Thoracic aorta (tissue), 2 donors: ENCODE measurements at places on chromosomes 4 and X.

DNA sequence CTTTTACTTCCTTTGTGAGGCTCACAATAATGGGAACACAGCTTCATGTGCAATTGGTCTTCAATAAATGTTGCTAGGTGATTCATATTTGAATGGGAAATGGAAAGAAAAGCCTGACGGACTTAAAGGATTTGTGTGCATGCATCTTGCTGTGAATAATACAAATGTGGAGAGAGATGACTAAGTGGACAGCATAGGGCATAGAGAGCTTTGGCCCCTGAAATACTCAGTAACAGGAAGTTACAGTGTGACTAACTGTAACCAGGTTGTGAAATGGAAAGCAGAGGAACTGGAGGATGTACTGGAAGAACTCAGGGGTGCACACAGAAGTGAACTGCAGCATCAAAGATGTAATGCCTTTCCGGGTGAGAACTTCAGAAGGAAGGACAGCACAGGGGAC is 206.7 kb downstream of the MGST2 start:
- DNase-seq: no peak

DNA sequence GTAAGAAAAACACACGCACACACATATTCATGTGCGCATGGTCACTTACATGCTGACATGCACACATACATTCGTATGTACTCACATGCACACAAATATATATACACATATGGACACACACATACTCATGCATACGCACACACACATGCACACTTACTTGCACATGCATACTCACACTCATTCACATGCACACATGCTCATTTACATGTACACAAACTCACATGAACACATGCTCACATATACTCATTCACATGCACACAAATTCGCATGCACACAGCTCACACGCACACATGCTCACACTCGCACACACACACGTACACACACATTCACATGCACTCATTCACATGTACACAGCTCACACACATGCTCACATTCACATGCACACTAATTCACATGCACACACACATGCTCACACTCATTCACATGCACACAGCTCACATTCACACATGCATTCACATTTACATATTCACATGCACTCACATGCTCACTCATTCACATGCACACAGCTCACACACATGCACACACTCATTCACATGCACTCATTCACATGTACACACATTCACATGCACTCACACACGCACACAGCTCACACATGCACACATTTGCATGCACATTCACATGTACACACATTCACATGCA is 276.1 kb downstream of the DHRSX start:
- DNase-seq: no peak

- no peak for DNase-seq
These were observed 137.7 kb downstream of the MID1 start for GRCh38 chrX:10482708-10483107.

DNA sequence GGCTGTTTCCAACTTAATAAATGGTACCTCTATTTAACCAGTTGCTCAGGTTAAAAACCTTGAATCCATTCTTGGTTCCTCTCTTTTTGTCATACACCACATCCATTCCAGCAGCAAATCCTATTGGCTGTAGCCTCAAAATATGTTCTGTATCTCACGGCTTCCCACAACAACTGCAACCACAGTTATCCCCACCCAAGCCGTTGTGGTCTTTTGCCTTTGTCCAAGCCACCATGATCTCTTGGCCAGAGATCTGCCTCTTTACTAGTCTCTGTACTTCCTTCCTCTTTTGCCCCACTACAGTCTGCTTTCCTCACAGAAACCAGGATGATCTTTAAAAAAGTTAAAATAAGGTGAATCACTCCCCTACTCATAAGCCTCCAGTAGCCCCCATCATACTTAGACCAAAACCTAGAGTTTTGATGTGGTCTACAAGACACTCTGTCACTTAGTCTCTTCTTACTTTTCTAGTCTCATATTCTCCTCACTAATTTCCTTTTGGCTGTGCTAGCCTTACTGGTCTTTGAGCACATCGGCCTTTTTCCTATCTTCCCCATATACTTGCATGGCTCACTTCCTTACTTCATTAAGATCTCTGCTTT is 10.3 kb downstream of the MAOA start:
- no peak for DNase-seq

DNA sequence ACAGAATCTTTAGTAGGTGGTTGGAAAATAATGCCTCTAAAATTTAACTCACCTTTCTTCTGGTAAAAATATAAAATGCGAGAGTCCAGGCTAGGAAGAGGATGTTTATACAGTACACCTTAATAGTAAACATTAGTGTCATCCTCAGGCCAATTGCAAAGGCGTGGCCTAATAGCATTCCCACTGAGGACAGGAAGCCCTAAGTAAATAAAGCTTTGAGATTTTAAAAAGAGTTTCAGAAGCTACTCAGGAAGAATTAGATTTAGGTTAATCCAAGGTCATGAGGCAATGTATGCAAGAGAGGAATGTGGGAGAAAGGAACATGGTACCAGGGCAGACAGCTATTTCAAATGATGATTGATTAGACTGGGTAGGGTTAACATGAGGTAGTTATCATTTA is 49.5 kb downstream of the RPGR start:
- DNase-seq: no peak

DNA sequence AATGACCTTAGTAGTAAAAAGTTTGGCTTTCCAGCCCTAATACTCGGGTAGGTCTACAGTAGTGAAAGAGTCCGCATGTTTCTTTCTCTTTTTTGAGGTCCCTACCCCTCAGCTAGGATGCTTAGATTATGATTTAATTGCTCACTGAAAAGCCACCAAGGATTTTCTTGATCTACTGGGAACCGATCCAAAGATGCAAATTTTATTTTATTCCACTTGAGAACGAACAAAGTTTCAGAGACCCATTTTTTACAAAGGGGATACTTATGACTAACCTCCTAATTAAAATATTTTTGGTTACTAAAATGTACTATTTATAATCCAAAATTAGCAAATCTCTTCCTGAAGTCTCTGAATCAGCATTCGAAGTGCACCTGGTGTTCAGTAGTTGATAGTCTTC is 14.3 kb upstream of the PDHA2 start:
- DNase-seq: no peak
